ENCODE measurements at places on chromosomes 4 and X. TPM values are rescaled to one million over a fixed set of nuclear protein-coding genes. Genes with fewer than 3 reads are reported as not detected.
A peak's percentile ranks its signal among the peaks of the same experiment; 100 is the strongest.

GRCh38 chr4:86594559-86595425 lies 677 bp downstream of the PTPN13 start:
- peak; percentile 58 for DNase-seq
- no peaks in the 10 kb centered on the region for H3K4me1 ChIP-seq
- H3K36me3 ChIP-seq = no peaks in the 10 kb centered on the region
- H3K27ac ChIP-seq = peak overlapping the region; percentile 82
- no peaks in the 10 kb centered on the region for H3K27me3 ChIP-seq

DNA sequence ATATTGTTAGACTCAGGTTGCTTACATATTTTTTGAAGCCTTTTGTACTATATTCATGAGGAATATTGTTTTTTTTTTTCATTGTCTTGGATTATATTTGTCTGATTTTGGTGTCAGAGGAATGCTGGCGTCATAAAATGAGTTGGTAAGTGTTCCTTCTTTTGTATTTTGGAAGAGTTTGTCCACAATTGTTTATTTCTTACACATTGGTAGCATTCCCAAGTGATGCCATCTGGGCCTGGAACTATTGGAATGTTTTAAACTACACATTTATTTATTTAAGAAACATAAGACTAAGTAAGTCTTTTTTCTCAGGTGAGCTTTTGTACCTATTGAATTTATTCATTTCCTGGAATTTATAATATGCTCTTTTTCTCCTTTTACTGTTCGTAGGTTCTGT lies 107.6 kb downstream of the LARP1B start:
- no peaks in the 10 kb centered on the region for H3K27me3 ChIP-seq
- no peaks in the 10 kb centered on the region for H3K36me3 ChIP-seq
- no peak overlapping the region for H3K27ac ChIP-seq
- no peaks in the 10 kb centered on the region for H3K4me1 ChIP-seq
- no peak overlapping the region for H3K4me3 ChIP-seq

DNA sequence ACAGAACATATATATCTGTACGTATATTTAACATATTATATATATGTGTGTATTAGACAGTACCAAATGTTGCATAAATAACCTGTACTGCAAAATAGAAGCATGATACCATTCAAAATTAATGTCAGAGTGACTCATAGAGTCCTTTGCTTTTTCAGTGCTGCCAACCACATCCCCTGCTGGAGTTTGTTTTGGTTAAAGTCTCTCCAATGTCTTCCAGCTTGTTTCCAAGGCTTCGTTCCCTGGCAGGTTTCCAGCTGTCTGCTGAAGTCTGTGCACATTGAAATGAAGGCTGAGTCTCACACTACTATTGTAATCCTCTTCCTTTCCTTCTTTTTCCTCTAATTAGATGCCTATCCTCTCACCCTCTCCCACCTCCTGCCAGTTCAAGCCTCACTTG lies 14.9 kb downstream of the NRK start:
- no peak overlapping the region for H3K27ac ChIP-seq
- no peak overlapping the region for H3K4me3 ChIP-seq
- no peaks in the 10 kb centered on the region for H3K4me1 ChIP-seq

DNA sequence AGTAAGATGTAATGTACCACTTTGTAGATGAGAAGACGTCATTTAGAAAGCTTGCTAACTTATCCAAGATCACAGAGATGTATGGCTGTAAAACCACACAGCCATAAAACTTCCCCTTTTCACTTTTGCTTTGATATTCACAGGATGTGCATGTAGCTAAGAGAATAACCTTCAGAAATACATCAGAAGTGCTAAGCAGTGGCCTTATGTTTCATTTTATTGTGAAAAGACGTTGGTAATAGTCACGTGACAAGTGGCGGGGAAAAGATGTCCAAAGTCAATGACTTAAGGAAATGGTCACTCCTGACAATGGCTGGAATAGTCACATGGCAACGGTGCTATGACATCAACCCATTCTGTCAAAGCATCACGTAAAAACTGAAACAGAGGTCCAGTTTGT lies 12.9 kb upstream of the WDR17 start:
- H3K27me3 ChIP-seq = no peaks in the 10 kb centered on the region
- no peak overlapping the region for H3K27ac ChIP-seq
- no peak overlapping the region for H3K4me3 ChIP-seq
- DNase-seq = no peak
- no peaks in the 10 kb centered on the region for H3K36me3 ChIP-seq

- H3K27ac ChIP-seq = no peak overlapping the region
- no peaks in the 10 kb centered on the region for H3K36me3 ChIP-seq
- H3K27me3 ChIP-seq = no peaks in the 10 kb centered on the region
- no peak overlapping the region for H3K4me3 ChIP-seq
Measured at GRCh38 chr4:107592519-107592918, 127.5 kb downstream of the PAPSS1 start.

- H3K36me3 ChIP-seq = no peaks in the 10 kb centered on the region
- DNase-seq = peak; percentile 45
- peaks cover 48% of the 10 kb centered on the region for H3K4me1 ChIP-seq
- peak overlapping the region; percentile 19 for H3K27ac ChIP-seq
- H3K4me3 ChIP-seq = peak overlapping the region; percentile 27
- no peaks in the 10 kb centered on the region for H3K27me3 ChIP-seq
Measured at GRCh38 chr4:3369781-3370674, 71.7 kb upstream of the HGFAC start.

- DNase-seq = no peak
- H3K27me3 ChIP-seq = no peaks in the 10 kb centered on the region
- no peaks in the 10 kb centered on the region for H3K36me3 ChIP-seq
Measured at GRCh38 chr4:74598611-74599325, 153.8 kb downstream of the AREG start.

DNA sequence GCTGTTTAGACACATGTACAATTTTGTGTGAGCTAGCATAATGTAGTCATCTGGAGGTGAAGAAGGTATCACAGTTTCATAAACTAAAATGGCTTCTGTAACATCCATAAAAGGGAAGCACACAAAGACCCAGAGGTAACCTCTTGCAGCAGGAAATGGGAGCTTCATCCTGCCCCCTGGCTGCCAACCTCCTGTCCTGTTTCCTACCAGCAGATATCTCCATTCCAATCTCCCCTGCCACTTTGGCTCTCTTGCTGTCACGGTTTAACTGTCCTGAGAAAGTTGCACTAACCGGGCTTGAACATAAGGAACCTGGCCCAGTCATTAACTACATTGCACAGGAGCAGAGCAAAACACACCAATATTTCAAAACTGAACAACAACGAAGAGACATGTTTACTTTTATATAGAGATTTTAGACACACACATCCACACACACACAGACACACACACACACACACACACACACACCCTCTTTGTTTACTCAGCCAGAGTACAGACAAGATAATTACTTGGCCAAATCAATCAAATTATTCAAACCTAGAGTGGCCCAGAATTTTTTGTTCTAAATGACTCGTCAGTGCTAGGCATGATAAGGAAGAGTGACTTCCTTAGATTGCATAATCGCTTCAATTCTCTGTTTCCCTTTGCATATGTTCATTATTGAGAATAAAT lies 24.2 kb downstream of the MID2 start:
- H3K4me1 ChIP-seq = no peaks in the 10 kb centered on the region
- no peaks in the 10 kb centered on the region for H3K27me3 ChIP-seq
- H3K4me3 ChIP-seq = no peak overlapping the region

DNA sequence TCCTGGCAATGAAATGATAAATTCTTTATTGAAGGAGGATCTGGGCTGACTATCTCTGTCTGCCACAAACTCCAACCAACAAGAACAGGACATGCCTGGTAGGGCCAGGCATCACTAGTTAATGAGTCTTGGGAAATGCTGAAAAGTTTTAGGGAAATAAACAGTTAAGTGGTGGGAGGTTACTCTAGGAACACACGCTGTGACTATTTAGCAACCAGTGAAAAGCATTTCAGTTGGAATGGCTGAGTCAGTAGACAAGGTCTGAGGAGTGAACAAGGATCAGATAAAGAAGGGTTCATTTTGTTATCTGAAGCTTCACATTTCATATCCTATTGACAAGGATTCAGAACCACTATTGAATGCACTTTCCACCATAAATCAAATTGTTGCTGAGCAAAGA lies 394.9 kb upstream of the BOD1L1 start:
- no peak overlapping the region for H3K4me3 ChIP-seq
- H3K36me3 ChIP-seq = no peaks in the 10 kb centered on the region
- H3K27me3 ChIP-seq = no peaks in the 10 kb centered on the region
- no peaks in the 10 kb centered on the region for H3K4me1 ChIP-seq
- no peak for DNase-seq

DNA sequence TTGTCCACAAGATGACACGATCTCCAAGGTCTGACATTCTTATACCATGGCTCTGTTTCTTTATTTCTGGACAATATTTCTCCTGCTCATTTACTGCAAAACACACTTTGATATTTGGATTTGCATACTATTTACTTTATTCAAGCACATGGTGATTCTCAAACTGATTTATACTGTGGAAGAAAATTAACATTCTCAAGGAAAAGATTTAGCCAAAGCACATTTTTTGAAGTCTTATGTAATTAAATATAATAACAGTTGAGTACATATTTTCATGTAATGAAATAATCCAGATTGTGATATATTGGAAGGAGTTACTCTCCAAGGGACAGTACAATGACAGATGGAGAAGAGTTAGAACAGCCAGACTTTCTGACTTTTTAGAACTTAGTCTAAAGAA lies 155.8 kb upstream of the CT83 start:
- no peaks in the 10 kb centered on the region for H3K27me3 ChIP-seq
- no peaks in the 10 kb centered on the region for H3K36me3 ChIP-seq
- no peak overlapping the region for H3K27ac ChIP-seq
- H3K4me3 ChIP-seq = no peak overlapping the region
- H3K4me1 ChIP-seq = no peaks in the 10 kb centered on the region

DNA sequence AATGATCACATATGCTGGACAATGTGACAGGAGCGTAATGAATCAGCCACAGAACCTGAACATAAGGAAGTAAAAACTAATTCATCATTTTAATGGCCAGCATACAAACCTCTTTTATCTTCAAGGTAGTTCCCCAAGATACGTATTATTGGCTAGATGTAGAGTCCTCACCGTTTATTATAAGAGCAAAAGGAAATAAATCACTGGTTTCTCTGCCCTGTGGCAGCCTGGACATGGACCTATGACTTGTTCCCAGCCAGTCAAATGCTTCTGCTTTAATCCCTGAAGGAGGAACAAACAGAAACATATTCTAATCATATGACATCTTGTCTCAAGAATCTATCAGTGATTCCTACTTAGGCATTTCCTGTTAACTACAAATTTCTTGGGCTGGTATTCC lies 86.8 kb upstream of the FAM241A start:
- DNase-seq = no peak
- H3K4me1 ChIP-seq = no peaks in the 10 kb centered on the region
- H3K27ac ChIP-seq = no peak overlapping the region
- no peaks in the 10 kb centered on the region for H3K36me3 ChIP-seq
- H3K4me3 ChIP-seq = no peak overlapping the region

- H3K27me3 ChIP-seq = no peaks in the 10 kb centered on the region
- H3K4me3 ChIP-seq = no peak overlapping the region
- no peak for DNase-seq
- H3K36me3 ChIP-seq = no peaks in the 10 kb centered on the region
Measured at GRCh38 chrX:72641611-72642010, 69.0 kb upstream of the HDAC8 start.

GRCh38 chr4:182280436-182281111 lies 37.4 kb downstream of the TENM3 start:
- H3K27ac ChIP-seq = no peak overlapping the region
- no peaks in the 10 kb centered on the region for H3K27me3 ChIP-seq
- no peaks in the 10 kb centered on the region for H3K4me1 ChIP-seq
- H3K4me3 ChIP-seq = no peak overlapping the region
- H3K36me3 ChIP-seq = no peaks in the 10 kb centered on the region
- no peak for DNase-seq

DNA sequence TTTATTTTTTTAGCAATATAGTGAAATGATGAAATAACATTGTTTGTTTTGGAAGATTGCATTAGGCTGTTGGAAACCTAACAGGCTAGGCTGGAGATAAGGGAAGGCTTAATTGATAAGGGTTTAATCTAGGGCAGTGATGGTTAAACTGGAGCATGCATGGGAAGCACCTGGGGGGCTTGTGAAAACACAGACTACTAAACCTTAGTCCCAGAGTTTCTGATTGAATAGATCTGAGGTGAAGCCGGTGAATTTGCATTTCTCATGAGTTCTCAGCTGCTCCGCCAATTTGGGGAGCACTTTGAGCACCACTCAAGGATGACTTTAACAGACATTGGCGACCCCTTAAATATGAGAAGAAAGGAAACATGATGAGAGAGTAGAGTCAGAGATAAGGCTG lies 11.5 kb downstream of the STK26 start:
- H3K27ac ChIP-seq = no peak overlapping the region
- H3K4me3 ChIP-seq = no peak overlapping the region
- H3K27me3 ChIP-seq = no peaks in the 10 kb centered on the region
- H3K36me3 ChIP-seq = no peaks in the 10 kb centered on the region
- H3K4me1 ChIP-seq = no peaks in the 10 kb centered on the region
- no peak for DNase-seq

- peaks cover 53% of the 10 kb centered on the region for H3K36me3 ChIP-seq
- no peaks in the 10 kb centered on the region for H3K27me3 ChIP-seq
- no peak overlapping the region for H3K27ac ChIP-seq
- no peak for DNase-seq
- H3K4me3 ChIP-seq = no peak overlapping the region
Measured at GRCh38 chr4:2716236-2716635, 39.9 kb downstream of the TNIP2 start.

- peaks cover 6% of the 10 kb centered on the region for H3K36me3 ChIP-seq
Measured at GRCh38 chr4:39181520-39181904, 817 bp upstream of the WDR19 start.

GRCh38 chr4:163243297-163243981 lies 76.7 kb upstream of the NAF1 start:
- H3K4me1 ChIP-seq = no peaks in the 10 kb centered on the region
- no peak overlapping the region for H3K4me3 ChIP-seq
- no peak for DNase-seq
- H3K36me3 ChIP-seq = no peaks in the 10 kb centered on the region
- H3K27ac ChIP-seq = no peak overlapping the region
- no peaks in the 10 kb centered on the region for H3K27me3 ChIP-seq

- H3K27me3 ChIP-seq = no peaks in the 10 kb centered on the region
- no peak overlapping the region for H3K4me3 ChIP-seq
- no peak for DNase-seq
- no peaks in the 10 kb centered on the region for H3K4me1 ChIP-seq
- H3K27ac ChIP-seq = no peak overlapping the region
- no peaks in the 10 kb centered on the region for H3K36me3 ChIP-seq
Measured at GRCh38 chrX:70196961-70197720, 19.9 kb downstream of the DGAT2L6 start.

DNA sequence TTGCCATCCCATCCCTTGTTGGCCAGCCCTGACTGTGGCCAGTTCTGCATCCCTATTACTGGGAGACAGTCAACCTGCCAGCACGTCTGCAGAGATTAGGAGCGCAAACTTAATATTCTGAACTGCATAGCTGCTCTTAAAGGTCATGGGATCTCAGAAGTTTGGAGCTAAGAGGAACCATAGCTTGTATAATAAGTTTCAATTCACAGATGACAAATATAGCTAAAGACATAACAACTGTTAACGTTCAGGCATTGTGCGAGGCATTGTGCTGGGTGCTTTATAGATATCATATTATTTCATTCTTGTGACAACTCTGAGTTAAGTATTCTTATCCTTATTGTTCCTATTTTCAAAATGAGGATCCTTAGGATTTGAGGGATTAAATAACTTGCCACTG lies 3.7 kb downstream of the SCARB2 start:
- DNase-seq = no peak
- no peaks in the 10 kb centered on the region for H3K27me3 ChIP-seq
- peak overlapping the region; percentile 97 for H3K27ac ChIP-seq
- H3K4me3 ChIP-seq = peak overlapping the region; percentile 68

- no peaks in the 10 kb centered on the region for H3K36me3 ChIP-seq
- H3K27me3 ChIP-seq = no peaks in the 10 kb centered on the region
- no peaks in the 10 kb centered on the region for H3K4me1 ChIP-seq
- H3K27ac ChIP-seq = no peak overlapping the region
Measured at GRCh38 chr4:159413306-159413943, 310.5 kb downstream of the RAPGEF2 start.

GLOD5 gene
- total RNA-seq = 0.95 TPM

DRP2 gene
- total RNA-seq = not detected

SYP gene
- total RNA-seq = 4.2 TPM

All from lower lobe of right lung (tissue), 2 donors.